ENCODE measurements at places on chromosomes 6 and 20.

- no peak for ATAC-seq
These were observed 257.6 kb downstream of the LAMA2 start for GRCh38 chr6:129140526-129140925.

- ATAC-seq, result no peak
These were observed 64.2 kb upstream of the AKIRIN2 start for GRCh38 chr6:87766211-87766610.

DNA sequence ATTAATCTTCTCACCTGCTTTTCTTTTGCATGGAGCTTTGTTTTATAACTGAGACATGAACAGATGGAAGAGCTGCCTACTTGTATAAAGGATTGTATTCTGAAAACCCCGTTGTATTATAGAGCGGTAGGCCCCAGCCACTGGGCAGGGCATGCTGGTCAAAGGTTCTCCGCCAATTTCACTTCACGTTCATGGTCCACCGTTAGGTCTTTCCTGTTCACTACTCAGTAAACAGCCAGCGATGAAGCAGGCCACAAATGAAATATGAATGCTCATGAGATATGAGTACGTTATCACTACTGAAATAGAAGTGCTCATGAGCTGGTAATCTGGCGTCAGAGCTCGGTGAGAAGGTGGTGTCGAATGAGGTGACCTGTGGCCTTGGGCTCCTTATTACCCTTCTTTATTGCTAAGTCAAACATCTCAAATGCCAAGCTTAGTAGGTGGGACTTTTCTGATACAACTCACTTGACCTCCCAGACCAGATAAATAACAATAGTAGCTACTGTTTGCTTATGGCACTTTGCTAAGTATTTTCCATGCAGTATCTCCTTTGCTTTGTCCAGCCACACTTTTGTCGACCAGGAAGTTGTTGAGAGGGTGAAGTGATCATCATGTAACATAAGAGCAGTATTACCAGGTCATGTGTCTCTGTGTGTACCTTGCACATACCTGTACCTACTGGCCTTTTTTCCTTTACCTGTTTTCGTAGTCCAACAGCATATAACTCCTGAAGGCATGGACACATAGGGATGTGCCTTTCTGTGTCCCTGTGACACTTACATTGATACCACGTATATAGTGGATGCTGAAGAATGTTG, 16.7 kb downstream of the EDN3 start:
- ATAC-seq, result no peak

DNA sequence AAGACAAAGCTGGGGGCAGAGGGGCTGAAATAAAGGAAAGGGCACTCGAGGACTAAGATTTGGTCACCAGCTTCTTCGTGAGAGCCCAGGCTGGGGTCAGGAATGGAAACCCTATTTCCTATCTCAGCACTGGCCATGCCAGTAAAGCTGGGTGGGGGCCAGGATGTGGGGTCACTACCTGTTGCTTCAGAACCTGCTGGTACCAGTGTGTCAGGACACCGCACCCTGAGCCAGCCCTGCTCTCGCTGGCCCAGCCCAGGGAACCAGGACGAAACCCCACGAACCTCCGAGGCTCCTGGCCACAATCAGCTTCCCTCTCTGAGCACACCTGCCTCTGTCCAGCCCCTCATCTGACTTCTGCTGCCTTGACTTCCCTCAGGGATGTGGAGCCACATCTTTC, 2.1 kb downstream of the CDSN start:
- ATAC-seq, result no peak

DNA sequence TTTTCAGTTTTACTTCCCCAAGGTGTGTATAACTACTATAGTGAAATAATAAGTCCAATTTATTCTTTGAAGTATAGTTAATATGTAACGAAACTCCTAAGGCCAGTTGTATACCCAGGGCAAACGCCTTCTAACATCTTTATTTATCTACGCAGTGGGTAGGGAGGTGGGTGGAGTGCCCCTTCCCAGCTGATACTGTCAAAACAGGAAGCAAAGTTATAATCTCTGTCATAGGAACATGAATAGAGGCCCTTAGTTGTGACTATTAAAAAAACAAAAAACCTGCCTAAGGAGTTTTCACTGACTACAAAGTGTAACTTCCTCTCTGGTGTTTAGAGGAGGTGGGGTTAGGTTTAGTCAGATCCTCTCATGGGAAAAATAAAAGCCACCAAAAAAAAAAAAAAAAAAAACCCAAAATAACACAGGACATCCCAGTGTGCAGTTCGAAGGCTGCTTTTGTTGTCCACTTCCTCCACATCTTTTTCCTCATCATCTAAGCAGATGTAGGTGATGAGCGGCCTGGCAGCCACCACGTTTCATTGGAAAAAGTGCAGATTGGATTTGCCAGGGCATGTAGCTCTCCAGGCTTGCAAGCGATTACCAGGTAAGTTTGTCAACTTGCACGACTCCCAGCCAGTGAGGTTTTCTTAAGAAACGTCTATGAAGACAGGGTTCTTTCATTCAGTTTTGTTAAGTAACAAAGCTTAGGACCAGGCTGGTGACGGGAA, 58.7 kb downstream of the UTRN start:
- peak; percentile 51 for ATAC-seq

- ATAC-seq, result no peak
These were observed 7.7 kb downstream of the GRM4 start for GRCh38 chr6:34138191-34138590.

DNA sequence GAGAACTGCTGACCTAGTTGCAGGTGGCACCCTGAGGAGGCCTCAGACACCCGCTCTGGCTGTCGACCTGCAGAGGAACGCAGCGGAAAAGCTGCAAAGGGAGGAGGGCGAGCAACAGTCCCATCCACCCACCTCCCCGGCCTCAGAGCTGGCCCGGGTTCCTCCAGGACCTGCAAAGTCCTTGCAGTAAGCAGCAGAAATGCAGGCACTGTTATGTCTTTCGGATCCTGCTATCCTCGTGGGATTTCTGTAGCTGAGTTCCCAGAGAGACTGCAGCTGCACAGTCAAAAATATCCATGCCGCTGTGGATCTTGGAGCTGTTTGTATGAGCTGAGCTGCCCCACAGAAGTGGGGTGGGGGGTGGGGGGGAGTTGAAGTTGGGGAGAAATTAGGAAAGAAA, 251.3 kb downstream of the ANKRD60 start:
- no peak for ATAC-seq

DNA sequence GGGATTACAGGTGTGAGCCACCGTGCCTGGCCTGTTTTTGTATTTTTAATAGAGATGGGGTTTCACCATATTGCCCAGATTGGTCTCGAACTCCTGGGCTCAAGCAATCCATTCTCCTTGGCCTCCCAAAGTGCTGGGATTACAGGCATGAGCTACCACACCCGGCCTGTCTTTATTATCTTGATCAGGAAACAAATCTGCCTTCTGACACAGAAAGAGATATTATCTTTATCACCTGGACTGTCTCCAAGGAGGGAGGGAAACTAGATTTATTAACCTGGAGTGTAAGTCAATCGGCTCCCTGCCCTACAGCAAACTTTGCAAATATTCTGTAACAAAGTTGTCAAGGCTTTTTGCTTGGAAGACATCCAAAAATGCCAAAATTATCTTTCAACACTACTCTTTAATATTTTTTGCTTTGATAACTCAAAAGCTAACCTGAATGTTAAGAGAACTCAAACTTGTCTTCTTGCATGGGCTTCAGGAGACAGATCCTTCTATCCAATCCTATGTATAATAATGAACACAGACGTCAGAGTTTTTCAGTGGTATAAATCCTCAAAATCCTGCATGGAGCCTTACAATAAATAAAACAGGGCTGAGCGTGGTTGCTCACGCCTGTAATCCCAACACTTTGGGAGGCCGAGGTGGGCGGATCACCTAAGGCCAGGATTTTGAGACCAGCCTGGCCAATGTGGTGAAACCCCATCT, 85.0 kb upstream of the LOC128125822 start:
- no peak for ATAC-seq

DNA sequence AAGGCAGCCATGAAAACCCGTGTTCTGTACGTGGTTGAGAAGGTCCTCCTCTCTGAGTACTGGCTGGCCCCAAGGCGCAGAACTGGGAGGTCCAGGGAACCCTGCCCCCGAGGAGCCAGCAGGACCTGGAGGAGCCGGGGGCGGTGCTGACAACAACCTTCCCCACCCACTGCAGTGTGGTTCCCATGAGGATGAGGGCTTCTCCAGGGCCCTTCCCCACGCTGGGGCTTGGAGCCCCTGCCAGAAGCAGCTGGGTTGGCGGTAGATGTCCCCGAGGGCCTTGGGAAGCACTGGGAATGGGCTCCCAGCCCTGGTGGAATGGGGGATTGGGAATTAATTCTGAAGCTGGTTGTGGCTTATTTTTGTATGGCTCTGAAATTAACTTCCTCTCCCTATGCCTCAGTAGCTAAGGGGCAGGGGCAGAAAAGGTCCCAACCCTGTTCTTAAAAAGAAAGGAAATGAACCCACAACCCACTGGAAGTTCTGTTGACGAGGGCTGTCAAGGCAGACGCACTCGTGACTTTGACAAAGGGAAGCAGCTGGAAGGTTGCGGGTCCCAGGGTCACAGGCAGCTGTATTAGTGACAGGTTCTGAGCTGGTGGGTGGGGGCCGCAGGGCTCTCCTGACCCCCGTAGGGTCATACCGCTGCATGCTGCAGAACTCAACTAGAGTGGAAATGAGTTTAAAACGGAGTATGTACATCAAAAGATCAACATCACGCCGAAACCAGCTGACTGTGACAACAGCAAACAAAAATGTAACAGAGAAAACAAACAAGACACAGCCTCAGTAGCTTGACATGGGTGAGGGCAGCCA, 13.9 kb upstream of the HELZ2 start:
- no peak for ATAC-seq

GRCh38 chr20:24134284-24134683, 145.7 kb upstream of the GGTLC1 start:
- no peak for ATAC-seq

GRCh38 chr6:165118736-165119135, 190.7 kb downstream of the C6orf118 start:
- no peak for ATAC-seq
